IPS DF 6.9 (cell line): ENCODE measurements at places on chromosomes 7 and 10.

GRCh38 chr7:81846398-81846797 lies 76.6 kb upstream of the HGF start:
- DNase-seq: no peak
- no peaks in the 10 kb centered on the region for H3K36me3 ChIP-seq
- H3K27me3 ChIP-seq: no peaks in the 10 kb centered on the region
- no peak overlapping the region for H3K4me3 ChIP-seq
- no peaks in the 10 kb centered on the region for H3K4me1 ChIP-seq

- no peaks in the 10 kb centered on the region for H3K27me3 ChIP-seq
- no peaks in the 10 kb centered on the region for H3K36me3 ChIP-seq
- H3K4me3 ChIP-seq: no peak overlapping the region
Measured at GRCh38 chr10:124652200-124652599, 92.0 kb downstream of the FAM53B start.

GRCh38 chr7:111931016-111931517 lies 275.1 kb downstream of the DOCK4 start:
- H3K27me3 ChIP-seq: no peaks in the 10 kb centered on the region
- H3K4me3 ChIP-seq: no peak overlapping the region
- peaks cover 3% of the 10 kb centered on the region; the same call in 1 of the 2 replicates for H3K4me1 ChIP-seq
- H3K36me3 ChIP-seq: no peaks in the 10 kb centered on the region

- DNase-seq: no peak
- H3K4me3 ChIP-seq: no peak overlapping the region
- peaks cover 84% of the 10 kb centered on the region for H3K27me3 ChIP-seq
Measured at GRCh38 chr10:100743626-100744135, 1.7 kb upstream of the PAX2 start.

DNA sequence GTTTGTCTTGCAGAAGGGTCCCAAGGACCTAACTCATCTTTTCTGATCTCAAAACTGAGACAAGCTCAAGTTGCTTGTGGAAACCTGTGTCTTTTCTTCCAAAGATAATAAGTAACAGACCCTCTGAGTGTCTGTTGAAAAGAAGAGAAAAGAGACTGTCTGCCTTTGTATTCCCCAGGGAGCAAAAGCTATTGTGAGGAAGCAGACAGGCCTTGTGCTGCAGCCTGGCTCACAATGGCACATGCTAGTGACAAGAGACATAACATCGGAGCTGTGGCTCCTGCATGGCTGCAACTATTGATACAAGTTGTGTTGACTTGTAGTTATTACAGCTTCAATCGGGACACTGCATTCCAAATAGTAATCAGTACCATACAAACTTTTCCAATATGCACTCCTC lies 202.9 kb downstream of the DKK1 start:
- no peak overlapping the region for H3K27ac ChIP-seq
- DNase-seq: no peak
- no peaks in the 10 kb centered on the region for H3K4me1 ChIP-seq
- no peak overlapping the region for H3K4me3 ChIP-seq
- H3K27me3 ChIP-seq: no peaks in the 10 kb centered on the region

DNA sequence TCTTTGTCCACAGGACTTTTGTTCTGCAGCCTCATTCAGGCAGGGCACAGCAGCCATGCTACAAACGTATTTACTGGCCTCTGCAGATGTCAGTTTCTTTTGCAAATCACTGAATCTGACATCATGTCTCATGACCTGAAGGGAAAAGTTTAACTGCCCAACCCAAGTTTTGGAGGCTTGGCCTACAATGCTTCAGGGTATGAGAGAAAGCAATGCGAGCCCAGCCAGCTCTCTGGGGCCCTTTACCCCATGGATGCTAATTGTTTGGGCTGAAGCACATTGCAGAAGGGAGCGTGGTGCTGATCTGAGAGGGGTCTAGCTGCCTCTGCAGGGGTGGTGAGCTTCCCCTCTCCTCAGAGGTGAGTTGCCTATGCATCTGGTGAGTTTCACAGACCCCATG lies 179.9 kb upstream of the CXCL12 start:
- no peak overlapping the region for H3K4me3 ChIP-seq
- no peaks in the 10 kb centered on the region for H3K36me3 ChIP-seq
- no peak for DNase-seq
- H3K27me3 ChIP-seq: no peaks in the 10 kb centered on the region

DNA sequence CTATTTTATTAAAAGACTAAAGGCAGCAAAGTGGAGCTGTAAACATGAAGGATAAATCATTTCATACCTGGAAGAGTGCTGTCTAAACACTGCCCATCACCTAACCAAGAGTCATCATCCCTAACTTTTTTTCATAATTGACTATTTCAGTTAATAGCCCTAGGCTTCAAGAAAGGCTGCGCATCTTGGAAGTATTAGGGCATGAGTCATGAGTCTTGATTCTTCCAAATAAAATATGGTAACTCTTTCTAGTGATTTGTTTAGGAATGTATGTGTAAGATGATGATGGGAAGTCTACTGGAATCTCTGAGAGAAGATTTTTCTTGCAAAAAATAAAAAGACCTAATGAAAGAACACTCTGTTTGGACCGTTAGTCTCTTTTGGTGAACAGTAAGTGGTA lies 207.7 kb upstream of the AHR start:
- no peaks in the 10 kb centered on the region for H3K36me3 ChIP-seq
- H3K27me3 ChIP-seq: no peaks in the 10 kb centered on the region
- H3K4me1 ChIP-seq: no peaks in the 10 kb centered on the region
- no peak overlapping the region for H3K27ac ChIP-seq
- DNase-seq: no peak

GRCh38 chr7:91050677-91051076 lies 213.6 kb upstream of the FZD1 start:
- no peaks in the 10 kb centered on the region for H3K4me1 ChIP-seq
- peaks cover 12% of the 10 kb centered on the region; the same call in 1 of the 2 replicates for H3K27me3 ChIP-seq
- no peak overlapping the region for H3K4me3 ChIP-seq
- no peak for DNase-seq
- H3K27ac ChIP-seq: no peak overlapping the region
- no peaks in the 10 kb centered on the region for H3K36me3 ChIP-seq

DNA sequence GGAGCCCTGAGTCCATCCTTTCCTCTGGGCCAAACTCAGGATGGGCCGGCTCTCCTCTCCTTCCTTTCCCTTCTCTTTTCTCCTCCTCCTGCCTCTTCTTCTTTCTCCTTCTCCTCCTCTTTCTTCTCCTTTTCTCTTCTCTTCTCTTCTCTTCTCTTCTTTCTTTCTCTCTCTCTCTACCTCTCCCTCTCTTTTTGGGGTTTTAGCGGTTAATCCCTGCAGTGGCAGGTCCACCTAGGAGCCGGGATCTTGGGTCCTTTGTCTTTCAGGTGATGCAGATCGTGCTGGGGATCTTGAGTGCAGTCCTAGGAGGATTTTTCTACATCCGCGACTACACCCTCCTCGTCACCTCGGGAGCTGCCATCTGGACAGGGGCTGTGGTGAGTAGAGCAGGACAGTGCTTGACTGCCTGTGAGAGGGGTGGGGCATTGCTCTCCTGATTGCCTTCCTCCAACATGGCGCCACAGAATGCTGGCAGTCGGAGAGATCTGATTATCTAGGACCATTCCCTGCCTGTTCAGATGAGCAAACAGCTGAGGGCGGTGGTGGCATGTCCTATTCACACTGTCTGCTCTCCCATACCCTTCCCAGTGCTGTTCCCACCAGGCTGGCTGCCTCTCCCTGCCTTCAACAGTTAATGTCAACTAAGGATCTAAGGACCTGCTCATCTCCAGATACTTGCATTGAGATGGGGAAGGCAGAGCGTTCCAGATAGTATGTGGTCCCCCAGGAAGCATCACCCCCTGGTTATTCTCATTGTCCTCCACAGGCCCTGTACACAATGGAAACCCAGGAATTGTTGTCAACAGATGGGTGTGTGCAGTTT lies 1.6 kb downstream of the TMEM176A start:
- H3K27ac ChIP-seq: no peak overlapping the region
- DNase-seq: no peak
- no peak overlapping the region for H3K4me3 ChIP-seq
- peaks cover 37% of the 10 kb centered on the region for H3K27me3 ChIP-seq
- H3K36me3 ChIP-seq: no peaks in the 10 kb centered on the region

DNA sequence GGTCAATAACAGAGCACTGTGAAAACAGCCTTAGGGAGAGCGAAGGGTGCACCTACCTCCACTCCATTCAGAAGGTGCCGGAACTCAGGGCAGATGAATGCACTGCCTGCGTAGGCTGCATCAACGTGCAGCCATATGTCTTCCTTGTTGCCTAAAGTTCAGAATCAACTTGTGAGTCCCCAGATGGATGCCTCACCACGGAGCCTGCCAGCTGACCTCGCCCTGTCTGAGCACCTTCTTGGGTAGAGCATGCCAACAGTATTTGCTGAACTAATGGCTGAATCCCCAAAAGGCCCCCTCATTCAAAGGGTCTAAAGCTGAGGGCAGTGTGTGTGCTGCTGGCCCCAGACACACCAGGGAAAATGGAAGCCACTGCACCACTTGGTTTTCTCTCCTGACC lies 48.9 kb upstream of the FIGNL1 start:
- no peak overlapping the region for H3K4me3 ChIP-seq
- H3K36me3 ChIP-seq: no peaks in the 10 kb centered on the region
- no peaks in the 10 kb centered on the region for H3K27me3 ChIP-seq
- H3K27ac ChIP-seq: no peak overlapping the region

DNA sequence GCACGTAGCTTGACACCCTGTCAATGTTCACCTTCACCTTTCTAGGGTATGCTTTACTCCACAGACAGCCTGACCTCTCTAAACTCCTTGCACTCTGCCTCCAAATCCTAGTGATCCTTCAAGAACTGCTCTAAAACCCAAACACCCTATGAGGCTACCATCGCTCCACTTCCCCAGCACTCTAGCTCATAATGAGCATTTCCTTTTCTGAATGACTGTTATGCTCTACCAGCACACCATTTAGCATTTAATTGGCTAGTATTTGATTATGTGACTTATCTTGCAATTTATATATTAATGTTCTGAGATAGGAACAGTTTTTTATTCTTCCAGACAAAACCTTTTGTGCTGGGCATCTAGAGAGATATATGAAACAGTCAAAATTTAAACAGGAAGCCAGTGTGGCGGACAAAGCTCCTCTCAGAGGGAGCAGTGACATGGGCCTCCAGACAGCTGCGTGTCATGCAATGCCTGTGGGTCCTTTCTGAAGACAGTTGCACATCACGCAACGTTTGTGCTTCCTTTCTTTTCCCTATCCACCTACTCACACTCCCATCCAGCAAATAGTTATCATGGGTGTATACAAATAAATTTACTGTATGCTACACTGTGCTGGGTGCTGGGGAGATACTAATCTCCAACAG lies 86.3 kb downstream of the ALOX5 start:
- H3K4me3 ChIP-seq: no peak overlapping the region
- no peaks in the 10 kb centered on the region for H3K27me3 ChIP-seq
- 0 out of 2 replicates have a peak, but pooled peaks cover 2% of the 10 kb centered on the region for H3K4me1 ChIP-seq
- H3K36me3 ChIP-seq: no peaks in the 10 kb centered on the region
- no peak overlapping the region for H3K27ac ChIP-seq

- H3K4me1 ChIP-seq: no peaks in the 10 kb centered on the region
- no peak for DNase-seq
- H3K4me3 ChIP-seq: no peak overlapping the region
- H3K36me3 ChIP-seq: no peaks in the 10 kb centered on the region; the same call in 1 of the 2 replicates
- no peak overlapping the region for H3K27ac ChIP-seq
Measured at GRCh38 chr7:48786951-48787350, 137.4 kb upstream of the CDC14C start.

DNA sequence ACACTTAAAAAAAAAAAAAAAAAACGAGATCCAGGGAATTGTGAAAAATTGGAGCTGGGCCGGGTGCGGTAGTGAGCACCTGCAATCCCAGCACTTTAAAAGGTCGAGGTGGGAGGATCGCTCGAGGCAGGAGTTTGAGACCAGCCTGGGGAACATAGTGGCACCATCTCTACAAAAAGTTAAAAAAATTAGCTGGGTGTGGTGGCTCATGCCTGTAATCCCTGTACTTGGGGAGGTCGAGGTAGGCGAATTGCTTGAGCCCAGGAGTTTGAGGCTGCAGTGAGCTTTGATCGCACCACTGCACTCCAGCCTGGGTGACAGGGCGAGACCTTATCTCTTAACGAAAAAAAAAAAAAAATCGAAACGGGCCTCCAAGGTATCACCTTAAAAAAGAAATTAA lies 2.0 kb downstream of the CLDN4 start:
- H3K27ac ChIP-seq: no peak overlapping the region
- H3K4me1 ChIP-seq: peaks cover 17% of the 10 kb centered on the region
- H3K36me3 ChIP-seq: no peaks in the 10 kb centered on the region
- no peak for DNase-seq
- H3K27me3 ChIP-seq: no peaks in the 10 kb centered on the region
- no peak overlapping the region for H3K4me3 ChIP-seq
